ENCODE measurements at places on chromosomes 3 and 15.

DNA sequence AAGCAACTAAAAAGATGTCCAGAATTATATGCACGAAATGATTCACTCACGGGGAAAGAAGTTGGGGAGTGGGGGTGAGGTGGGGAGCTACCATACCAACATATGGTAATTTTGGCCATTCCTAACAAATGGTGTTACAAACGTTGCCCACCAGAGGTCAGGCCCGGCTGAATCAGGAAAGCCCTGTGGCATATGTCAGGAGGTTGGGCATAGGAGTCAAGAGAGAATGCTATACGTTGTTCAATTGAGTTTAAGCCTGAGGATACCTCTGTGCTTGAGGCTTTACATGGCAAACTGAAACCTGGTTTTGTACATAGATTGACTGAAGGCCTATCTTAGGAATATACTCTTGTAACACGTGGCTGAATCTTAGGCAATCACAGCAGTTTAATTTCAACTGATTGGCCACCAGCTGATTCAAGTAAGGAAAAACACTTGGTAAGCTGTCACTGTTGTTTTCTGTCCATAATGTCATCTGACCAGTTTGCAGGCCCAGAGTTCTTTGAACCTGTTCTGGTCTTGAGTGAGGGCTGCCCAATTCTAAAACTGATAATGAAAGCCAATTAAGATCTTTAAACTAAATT lies 23.4 kb upstream of the SLC2A2 start:
- DNase-seq, result no peak

GRCh38 chr15:69692342-69692741 lies 239.7 kb downstream of the RPLP1 start:
- DNase-seq, result no peak

- no peak for DNase-seq
These were observed 26.5 kb downstream of the P3H2 start for GRCh38 chr3:190094160-190094718.

- peak; percentile 27 for DNase-seq
These were observed 567 bp downstream of the TOP2B start for GRCh38 chr3:25663869-25664811.

GRCh38 chr15:63372018-63372705 lies 9.5 kb downstream of the CA12 start:
- DNase-seq, result no peak

- DNase-seq, result no peak
These were observed 157.3 kb downstream of the ADAMTS9 start for GRCh38 chr3:64530434-64531049.

DNA sequence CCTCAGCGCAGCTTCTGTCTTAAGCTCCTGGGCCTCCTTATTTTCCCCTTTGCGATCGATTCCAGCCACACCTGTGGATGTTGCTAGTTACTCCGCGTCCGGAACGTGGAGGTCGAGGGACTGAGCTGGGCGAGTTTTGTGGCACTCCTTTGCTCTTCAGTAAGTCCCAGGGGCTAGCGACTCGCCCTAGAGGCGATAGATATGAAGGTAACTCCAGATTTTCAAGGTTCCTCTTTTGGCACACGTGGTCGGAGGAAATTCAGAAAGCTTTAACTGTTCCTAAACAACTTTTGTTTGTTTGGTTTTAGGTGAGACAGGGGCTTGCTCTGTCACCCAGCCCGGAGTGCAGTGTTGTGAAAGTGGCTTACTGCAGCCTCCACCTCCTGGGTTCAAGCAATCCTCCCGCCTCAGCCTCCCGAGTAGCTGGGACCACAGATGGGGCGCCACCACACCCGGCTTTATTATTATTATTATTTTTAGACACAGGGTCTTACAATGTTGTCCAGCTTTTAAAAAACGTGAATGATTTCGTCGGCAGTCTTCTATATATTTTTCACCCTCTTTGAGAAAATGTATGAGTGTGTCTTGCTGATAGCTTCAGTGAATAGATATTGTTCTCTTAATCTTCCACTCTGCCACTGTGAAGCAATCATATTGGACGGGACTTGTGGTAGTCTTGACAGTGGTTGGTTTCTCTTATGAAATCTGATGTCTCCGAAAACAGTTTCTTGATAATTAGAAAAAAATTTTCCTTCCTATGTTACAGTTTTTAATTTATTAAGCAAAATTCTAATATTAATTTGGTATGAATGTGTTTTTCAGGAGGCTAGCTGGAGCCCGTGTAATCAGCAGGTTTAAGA lies 785 bp downstream of the MFSD1 start:
- peak; percentile 6 for DNase-seq

DNA sequence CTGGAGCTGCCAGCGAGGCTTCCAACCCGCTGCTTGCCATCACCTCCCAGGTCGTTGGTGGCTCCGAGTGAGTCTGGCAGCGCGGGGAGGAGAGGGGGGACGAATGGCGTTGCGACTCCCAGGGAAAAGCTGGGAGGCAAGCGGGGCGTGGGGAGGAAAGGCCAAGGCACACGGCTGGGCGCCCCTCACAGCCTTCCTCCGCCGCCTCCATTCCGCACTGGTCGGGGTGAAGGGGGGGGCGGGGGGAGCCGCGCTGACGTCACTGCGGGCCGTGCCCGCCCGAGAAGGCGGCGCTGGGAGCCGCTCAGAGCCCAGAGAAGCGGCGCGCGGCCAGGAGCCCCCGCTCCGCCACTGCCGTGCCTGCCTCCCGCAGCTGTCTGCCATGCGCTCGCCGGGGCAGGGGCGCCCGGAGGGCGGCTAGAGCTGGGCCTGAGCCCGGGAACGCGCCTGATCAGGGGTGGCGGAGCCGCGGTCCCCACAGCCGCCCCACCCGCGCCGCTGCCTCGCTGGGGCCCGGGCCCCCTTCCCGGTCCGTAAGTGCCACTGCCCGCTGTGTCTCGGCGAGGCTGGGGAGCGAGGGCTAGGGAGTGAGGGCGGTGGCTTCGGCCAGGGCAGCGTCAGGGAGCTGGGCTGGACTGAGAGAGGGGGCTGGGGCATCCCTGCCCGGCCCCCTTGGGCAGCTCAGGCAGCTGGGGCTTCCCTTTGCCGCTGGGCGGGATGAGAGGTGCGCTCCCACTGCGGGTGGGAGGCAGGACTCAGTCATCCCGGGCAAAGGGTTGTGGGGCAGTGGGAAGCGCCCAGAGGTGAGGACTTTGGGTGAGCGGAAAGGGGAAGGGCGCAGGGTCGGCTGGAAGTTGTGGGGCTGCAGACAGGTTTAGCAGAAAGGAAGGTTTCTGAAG lies 27.8 kb upstream of the POLG start:
- no peak for DNase-seq

DNA sequence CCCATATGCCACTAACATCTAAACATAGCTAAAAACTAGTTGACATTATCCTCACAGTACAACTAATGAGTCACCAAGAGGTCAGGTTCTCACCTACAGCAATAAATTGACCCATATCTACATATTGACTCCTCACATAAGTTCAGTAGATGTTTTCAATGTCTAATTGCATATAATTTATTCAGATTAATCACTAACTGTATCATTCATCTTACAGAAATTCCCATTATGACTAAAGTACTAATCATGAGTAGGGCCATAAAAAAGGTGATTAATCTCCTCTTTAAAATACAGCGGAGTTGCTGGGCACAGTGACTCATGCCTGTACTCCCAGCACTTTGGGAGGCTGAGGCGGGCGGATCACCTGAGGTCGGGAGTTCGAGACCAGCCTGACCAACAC lies 82.4 kb upstream of the ST3GAL6 start:
- no peak for DNase-seq

DNA sequence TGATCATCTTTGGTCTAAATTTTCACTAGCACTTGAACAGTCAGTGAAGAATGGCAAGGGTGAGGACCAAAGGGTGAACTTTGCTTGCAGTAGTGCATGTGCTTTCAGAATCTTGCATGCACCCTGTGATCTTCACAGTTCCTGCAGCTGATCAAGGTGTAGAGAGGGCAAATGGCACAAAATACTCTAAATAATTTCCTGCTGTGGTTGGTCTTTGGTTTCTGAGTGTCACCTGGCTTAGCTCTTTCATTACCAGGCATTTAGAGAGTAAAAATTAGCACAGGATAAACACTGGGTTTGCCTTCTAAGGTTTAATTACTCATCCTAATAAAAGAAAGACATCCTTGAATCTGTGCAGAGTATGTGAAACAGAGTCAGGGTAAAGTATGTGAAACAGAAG lies 11.4 kb downstream of the TIPARP start:
- no peak for DNase-seq

DNA sequence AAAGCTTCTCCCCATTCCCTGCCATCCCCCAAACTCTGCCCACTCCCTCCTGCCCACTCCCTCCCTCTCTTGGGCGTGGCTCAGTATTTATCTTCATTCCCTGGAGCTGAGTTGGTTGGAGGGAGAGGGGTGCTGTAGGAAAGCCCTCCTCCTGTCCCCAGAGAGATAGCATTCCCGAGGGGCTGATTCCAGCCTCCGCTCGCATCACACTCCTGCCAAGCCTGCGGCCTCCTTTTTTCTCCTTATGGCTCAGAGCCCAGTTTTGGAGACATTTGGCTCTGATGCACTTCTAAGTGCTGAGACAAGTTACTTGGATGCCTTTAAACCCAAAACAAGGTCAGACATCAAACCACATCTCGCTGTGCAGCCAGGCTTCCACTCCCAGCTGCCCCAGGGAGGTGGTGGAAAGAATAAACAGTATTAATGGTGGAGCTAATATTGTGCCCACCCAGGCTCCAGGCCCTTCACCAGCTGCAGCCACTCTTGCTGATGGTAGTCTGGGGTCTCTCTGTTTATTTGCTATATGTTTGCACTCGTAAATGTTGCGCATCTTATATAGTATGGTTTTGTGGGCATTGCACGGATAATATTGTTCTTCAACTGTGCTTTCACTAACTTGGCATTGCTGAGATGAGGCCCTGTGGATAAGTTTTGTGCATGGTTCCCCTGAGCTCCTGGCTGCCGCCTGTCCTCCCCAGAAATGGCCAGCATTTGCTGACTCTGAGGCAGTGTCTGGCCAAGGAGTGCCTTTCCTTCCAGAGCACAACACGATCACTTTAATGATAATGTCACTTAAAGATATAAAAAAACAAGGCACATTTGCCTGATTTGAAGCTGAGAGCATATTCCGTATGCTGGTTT lies 157.2 kb downstream of the LRRC28 start:
- no peak for DNase-seq

DNA sequence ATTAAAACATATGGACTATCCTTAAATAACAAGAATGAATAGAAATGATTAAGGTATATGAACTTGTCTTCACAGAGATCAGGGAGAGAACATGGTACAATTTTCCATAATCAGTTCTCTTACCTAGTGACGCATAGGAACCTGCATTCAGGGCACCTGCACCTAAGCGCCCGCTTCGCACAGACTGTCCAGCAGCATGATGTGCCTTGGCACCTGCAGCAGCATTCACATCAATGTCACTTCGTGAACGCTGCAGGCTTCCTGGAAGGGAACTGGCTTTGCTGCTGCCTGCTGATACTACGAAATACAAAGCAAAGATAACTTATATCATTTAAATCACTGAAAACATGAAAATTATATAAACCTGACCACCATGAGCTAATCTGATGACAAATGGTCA lies 115.2 kb downstream of the CLASP2 start:
- DNase-seq, result no peak

DNA sequence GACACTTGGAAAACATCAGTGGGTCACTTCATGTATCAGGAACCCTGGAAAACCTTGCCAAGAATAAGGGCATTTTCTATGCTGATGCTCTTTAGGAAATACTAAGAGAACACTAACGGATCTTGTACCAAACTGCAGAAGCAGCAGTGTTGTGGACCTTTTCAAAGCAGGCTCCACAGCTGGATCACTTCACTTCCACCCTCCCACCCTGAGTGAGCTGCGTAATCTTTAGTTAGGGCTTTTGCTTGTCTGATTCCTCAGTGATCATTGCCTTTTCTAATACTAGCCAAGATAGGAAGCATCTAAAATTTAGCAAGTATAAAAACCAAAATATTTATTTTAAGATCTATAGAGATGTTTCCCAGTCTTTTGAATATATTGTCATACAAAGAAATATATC lies 229.0 kb downstream of the EPHA6 start:
- no peak for DNase-seq

DNA sequence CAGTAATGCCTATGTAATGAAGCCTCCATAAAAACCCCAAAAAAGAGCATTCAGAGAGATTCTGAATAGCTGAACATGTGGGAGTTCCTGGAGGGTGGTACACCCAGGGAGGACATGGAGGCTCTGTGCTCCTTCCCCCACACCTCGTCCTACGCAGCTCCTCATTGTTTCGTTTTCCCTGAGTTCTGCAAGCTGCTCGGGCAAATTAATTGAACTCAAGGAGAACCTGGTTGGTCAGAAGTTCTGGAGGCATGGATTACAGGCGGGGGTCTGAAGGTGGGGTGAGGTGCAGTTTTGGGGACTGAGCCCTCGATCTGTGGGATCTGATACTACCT lies 142.2 kb downstream of the MYO9A start:
- no peak for DNase-seq

DNA sequence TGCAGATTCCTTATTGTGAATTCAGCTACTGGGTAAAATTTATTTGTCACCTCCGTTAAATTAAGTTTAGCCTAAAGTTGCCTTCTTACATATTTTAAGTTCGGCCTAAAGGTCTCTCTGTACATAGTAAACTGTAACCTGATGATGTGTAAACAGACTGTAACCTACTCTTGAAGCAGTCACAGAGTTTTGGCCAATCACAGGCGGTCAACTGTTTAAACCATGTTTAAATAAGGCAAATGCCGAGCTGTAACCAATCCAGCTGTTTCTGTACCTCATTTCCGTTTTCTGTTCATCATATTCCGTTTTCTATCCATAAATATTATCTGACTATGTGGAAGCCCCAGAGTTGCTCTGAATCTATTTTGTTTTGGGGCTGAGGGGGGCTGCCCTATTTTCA lies 2.4 kb upstream of the ADAMTSL3 start:
- no peak for DNase-seq

DNA sequence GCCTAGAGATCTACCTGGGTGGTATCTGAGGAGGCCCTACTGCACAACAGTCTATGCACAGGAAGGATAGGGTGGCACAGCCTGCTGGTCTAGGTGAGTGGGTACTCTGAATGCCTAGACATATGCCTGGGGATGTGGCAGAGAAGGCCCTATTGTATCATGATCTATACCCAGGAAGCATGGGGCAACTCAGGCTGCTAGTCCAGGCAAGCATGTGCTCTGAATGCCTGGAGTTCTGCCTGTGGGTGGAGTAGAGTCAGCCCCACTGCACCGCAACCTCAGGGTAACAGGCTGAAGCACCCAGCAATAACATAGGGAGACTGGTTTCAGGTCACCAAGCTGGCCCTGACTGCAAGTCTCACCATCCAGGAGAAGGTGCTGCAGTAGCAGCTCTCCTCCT lies 224.7 kb downstream of the MFSD1 start:
- DNase-seq, result no peak

DNA sequence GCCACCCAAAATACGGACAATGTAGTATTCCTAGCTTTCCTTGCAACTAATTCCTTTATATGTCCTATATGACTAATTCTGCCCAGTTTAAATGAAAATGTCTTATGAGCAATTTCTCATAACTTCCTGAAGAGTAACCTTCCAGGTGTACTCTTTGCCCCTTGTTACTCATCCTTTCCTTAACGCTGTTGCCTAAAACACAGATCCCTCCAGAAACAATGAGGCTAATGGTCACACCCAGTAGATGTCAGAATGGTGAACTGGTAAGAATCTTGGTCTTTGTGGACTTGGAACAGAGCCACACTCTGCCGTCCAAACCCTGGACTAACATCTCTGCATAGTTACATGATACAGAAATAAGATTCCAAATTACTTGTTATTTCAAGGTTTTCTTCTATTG lies 497.9 kb downstream of the IGSF11 start:
- no peak for DNase-seq

- DNase-seq, result no peak
These were observed 4.6 kb downstream of the PLIN1 start for GRCh38 chr15:89674526-89674925.

All from activated CD4-positive, CD25-positive, alpha-beta regulatory T cell (primary cell).